Renal cortical epithelial cell (primary cell): ENCODE measurements at places on chromosomes 11 and 22. TPM values are rescaled to one million over a fixed set of nuclear protein-coding genes. Genes with fewer than 3 reads are reported as not detected.

Gene C11orf91
- total RNA-seq: not detected in 2 replicates

DNA sequence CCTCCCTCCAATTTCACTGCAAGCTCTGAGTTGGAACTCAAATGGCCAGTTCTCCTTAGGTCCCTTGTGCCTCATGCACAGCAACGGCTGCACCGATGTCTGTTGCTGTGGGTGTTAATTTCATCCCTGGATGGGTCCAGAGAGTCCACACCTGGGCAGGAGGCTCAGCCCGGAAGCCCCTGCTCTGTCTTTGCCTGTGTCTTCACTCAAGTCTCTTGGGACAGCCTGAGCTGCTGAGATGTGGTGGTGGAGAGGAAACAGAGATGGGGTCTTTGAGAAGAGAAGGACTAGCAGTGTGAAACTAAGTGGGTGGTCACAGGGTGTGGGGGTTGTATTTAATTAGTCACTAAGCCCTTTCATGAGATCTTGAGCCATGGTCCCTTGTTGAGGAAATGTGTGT lies 109.3 kb downstream of the NECTIN1 start:
- DNase-seq: no peak

DNA sequence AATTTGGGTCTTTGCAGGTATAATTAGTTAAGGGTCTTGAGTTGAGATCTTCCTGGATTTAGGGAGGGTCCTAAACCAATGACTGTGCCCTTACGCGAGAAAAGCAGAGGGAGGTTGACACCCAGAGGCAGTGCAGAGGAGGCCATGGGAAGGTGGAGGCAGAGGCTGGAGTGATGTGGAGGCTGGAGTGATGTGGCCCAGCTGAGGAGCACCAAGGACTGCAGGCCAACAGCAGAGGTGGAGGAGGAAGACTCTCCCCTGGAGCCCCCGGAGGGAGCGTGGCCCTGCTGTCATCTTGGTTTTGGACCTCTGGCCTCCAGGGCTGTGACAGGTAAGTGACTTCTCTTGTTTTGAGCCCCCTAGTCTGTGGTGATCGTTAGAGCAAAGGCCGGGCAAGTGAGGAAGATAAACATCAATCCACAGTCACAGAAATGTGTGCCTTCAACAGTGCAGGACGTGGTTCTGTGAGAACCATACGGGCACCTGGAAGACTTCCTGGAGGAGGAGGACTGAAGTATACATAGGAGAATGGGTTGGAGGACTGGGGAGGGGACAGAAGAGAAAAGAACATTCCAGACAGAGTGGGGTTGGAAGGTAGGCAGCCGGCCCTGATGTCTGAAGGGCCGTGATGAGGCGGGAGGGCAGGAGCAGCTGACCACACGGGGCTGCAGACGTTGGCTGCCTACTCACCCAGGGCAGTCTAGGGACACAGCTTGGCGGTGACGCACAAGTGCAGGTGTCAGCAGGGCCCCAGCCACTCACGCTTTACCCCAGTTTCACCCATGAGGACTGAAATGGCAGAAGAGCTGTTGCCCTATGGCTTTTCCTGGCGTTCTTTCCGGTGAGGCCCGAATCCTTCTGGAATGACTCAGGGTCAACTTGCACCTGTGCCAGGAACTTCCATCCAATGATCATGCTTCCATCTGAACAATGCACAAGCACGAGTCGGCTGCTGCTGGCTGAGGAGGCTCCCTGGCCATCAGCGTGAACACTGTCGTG lies 270.2 kb downstream of the CTTN start:
- DNase-seq: peak; percentile 8

DNA sequence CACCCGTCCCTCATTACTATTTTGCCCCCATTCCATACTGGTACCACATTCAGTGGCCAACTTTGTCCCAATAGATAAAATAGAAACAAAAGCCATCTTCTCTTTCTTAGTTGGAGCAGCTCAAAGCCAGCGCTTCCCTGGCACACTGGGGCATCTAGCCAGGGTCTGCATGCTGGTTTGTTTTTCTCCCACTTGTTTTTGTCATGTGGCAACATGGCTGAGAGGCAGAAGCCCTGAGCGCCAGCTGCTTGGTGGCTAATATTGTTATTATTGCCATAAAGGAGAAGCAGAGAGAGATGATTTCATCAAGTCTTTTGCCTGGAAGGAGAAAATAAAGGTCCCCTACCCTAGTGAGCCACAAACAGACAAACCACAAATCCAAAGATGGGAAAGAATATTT lies 48.4 kb upstream of the CRTAM start:
- no peak for DNase-seq
